SK-N-SH treated with all-trans-retinoic acid at 6 μM for 48 hours (cell line): ENCODE measurements at places on chromosomes 12 and 14.

DNA sequence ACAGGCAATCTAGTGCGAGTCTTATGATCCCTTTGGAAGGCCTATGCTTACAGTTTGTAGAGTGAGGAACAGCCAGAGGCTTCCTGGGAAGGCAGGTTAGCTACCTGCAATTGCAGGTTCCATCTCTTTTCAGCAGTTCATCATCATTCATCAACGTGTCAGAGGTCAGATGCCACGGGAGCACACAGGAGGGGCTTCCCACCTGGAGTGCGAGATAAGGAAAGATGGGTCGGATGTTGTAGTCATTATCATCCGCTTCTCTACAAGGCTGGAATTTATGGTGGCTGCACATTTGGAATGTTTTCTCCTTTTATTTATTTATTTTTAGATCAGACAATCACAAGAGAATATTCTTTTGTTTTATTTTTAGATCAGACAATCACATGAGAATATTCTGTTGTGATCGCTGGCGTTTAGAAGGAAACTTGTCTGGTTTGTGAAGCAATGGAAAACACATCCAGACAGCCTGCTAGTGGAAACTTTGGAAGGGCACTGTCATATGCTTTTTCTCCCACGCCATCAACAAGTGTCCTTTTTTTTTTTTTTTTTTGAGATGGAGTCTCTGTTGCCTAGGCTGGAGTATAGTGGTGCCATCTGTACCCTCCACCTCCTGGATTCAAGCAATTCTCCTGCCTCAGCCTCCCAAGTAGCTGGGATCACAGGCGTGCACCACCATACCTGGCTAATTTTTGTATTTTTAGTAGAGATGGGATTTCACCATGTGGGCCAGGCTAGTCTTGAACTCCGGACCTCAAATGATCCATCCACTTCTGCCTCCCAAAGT lies 1.9 kb upstream of the BICD1 start:
- no peak for ATAC-seq

DNA sequence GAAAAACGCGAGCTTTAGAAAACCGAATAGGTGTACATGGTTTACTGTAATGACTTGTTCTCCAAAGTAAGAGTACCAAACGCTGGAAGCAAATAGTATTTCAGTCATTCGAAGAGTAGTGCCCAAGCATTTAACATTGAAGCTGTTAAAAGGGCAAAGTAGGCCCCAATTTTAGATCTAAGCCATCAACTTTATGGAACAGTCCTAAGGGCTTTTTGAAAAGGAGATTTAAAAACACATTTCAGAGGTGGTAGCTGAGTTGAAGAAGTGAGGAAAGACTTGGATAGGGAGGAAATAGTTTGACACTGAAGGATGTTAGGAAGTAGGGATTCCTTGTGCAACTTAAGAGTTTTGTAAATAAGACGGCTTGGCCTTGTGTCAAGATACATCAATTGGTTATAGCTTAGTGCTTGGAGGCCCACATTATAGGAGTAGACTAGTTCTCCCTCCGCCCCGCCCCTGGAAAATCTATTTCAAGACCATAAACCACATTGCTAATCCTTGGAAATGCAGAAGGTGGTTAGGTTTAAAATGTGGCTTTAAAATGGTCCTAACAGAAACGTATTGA lies 783 bp upstream of the TUBA1B start:
- ATAC-seq = peak; percentile 2; the same call in 1 of the 3 replicates

- no peak for ATAC-seq
These were observed 1541.7 kb upstream of the FLRT2 start for GRCh38 chr14:83988275-83988674.

DNA sequence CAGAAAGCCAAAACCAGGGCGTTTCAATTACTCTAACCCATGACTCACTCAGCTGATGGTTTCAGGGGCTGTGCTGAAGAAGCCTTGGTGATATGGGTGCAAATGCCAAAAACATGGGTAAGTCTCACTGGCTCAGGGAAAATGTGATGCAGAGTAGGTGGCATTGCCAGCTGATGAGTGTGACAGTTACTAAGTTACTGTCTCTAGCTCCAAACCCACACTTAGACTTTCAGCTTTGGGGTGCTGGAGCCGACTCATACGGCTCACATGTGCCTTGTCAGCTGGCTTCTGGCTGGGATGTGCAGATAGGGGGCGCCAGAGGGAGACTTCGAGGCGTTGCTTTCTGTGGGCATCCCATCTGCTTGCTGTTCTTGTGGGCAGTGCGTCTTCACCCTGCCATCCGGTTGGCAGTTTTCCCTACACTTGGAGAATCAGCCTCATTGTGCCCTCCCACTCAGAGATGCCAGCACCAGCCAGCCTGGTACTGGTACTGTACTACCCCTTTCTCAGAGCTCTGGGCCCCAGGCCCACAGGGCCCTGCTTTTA lies 11.1 kb upstream of the KRT7 start:
- peak; percentile 90 for ATAC-seq

DNA sequence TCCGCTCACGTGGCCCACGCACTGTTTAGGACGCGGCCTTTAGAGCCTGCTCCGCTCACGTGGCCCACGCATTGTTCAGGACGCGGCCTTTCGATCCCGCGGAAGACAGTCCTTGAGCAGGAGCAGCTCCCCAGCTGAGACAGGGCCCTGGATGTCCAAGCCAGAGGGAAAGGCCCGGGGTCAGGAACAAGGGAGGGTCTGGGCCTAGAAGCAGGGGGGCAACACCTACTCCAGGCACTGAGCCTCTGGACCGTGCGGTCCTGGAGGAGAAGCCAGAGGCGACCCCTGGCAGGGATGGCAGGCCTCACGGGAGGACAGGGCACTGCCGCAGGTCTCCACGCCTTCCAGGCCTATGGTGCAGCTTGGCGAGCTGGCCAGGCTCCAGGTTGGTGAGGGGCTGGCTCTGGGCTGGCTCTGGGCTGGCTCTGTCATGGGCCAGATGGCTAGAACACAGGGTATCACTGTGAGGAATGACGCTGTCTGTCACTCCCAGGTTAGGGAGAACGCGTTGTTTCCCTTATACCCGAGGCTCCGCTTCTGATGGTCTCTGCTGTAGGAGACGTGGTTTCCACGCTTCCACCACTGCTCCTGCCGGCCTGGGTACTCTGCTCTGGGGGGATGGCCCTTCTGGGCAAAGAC lies 341.7 kb downstream of the TMEM121 start:
- ATAC-seq = no peak

DNA sequence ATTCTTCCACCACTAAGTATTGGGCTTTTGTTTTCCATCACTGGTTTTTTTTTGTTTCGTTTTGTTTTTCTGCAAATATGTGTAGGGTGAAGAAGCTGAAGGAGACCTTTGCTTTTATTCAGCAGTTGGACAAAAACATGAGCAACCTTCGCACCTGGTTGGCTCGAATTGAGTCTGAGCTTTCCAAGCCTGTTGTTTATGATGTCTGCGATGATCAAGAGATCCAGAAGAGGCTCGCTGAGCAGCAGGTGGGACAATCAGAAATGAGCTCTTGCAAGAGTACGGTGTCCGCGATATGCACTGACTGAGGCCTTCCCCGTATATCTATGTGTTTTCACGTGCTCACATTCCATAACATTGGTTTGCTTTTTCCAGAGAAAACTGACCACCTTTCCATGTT lies 91.5 kb downstream of the ESR2 start:
- no peak for ATAC-seq

DNA sequence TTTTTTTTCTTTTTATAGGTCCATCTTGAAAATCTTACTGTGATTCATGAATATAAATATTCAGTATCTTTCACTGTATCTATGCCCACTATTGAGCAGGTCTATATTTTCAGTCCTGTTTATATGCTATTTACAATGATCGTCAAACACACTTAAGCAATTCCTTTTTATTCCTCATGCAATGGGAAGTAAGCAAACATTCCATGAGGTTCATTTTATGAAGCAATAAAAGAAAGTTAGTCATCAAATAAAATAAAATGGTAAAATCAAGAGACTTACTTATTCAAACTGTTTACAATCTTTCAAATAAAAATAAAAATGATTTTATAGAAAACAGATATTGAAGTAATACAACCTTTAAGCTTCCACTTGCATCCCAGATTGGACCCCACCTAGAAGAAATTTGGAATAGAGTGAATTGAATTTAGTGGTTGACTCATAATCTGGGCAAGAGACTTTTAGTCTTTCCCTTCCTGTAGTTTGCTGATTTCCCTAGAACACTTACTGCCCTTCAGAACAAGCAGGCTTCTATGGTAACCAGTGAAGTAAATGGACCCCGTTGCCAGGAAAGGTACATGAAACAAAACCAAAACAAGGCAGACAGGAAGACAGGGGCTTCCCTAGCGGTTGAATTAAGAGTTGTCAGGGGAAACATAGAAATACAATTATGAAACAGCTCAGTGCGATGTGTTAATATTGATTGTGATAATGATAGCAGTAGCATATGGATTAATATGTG lies 241.0 kb upstream of the ATP2B1 start:
- peak; percentile 19; the same call in 2 of the 3 replicates for ATAC-seq
